Osteocyte (in vitro differentiated cells): ENCODE measurements at places on chromosomes 1 and 21. TPM values are rescaled to one million over a fixed set of nuclear protein-coding genes. Genes with fewer than 3 reads are reported as not detected.

DNA sequence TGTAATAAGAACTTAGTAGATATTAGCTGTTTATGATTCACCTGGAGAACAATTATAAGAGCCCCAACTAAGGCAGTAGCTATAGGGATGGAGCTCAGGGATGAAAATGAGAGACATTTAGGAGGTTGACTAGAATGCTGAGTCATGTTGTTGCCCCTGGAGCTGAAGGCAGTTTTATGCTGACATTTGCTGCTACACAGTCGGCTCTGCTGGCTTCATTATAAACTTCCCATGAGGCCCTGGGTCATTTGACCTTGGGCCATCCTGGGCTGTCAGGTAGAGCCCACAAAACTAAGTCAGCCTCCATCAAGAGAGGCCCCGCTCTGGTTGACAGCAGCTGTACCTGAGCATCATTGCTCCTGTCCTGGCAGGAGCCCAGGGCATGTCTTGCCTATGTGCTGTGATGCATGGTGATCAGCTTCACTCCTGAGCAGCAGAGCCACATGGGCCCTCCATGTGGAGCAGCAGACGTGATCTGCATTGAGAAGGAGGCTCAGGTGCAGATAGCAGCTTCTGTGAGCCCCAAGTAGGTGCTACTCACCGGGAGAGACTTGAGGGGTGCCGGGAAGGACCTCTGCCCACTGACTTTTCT, 112.4 kb downstream of the TBX19 start:
- no peak overlapping the region for H3K4me3 ChIP-seq
- H3K4me1 ChIP-seq, result no peaks in the 10 kb centered on the region
- DNase-seq, result no peak
- no peak overlapping the region for H3K27ac ChIP-seq

DNA sequence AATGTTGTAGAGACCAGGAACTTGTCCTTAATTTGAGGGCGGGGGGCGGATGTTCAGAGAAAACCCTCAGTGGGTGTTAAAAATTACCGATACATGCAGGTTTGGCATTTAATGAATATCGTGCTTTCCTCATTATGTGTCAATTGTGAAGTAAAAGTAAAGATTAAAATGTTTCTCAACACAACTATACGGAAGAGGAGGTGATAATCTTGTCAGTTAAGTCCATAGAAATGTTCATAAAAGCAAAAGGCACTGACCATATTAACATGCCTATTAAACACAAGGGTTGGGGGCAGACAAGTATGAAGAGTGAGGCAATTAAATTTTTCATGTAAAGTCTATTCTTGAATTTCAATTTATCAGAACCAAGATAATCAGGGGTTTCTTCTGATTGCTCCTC, 1.3 kb downstream of the BRINP3 start:
- no peak overlapping the region for H3K27ac ChIP-seq
- DNase-seq, result no peak
- no peaks in the 10 kb centered on the region for H3K36me3 ChIP-seq
- peaks cover 30% of the 10 kb centered on the region for H3K27me3 ChIP-seq

GRCh38 chr1:42552636-42553035, 89.5 kb downstream of the CCDC30 start:
- no peak overlapping the region for H3K4me3 ChIP-seq
- no peaks in the 10 kb centered on the region for H3K36me3 ChIP-seq
- peaks cover 14% of the 10 kb centered on the region for H3K27me3 ChIP-seq
- no peaks in the 10 kb centered on the region for H3K4me1 ChIP-seq
- no peak overlapping the region for H3K27ac ChIP-seq

DNA sequence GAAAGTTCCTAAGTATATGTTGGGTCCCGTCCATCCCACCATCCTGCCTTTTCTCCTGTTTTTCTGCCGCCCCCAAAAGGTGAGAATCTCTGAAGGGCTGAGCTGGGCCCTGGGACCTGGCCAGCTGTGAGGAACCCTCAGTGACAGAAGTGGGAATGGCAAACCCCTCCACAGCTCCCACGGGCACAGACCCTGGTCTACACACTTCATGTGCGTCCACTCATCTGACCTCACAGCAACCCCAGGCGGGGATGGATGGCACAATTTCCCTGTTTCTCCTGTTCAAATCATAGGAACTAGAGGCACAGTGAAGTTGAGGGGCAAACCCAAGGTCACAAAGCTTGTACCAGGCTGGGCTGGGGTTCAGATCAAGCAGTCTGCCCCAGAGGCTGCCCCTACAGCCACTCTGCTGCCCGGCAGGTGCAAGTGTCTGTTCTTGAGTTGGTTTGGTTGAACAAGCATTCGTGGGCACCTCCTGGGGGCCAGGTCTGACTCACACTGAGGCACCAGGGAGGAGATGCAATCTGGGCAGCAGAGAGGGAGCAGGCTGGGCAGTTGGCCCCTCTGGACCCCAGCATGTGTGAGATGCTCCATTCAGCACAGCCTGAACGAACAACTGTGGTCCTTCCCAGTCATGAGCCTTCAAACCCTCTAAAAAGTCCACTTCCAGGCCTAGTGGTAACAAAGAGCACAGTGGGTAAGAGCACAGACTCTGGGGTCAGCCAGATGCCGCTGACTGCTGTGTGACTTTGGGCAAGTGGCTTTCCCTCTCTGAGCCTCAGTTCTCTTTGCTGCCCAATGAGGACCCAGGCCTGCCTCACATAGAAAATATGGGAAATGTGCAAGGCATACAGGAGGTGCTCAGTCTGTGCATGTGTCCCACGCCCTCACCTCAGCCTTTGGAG, 4.0 kb downstream of the EDN2 start:
- H3K27ac ChIP-seq, result no peak overlapping the region
- H3K4me3 ChIP-seq, result no peak overlapping the region
- no peaks in the 10 kb centered on the region for H3K27me3 ChIP-seq
- peaks cover 64% of the 10 kb centered on the region for H3K4me1 ChIP-seq
- no peak for DNase-seq

- no peak overlapping the region for H3K4me3 ChIP-seq
- H3K4me1 ChIP-seq, result peaks cover 4% of the 10 kb centered on the region
- DNase-seq, result no peak
- H3K27ac ChIP-seq, result no peak overlapping the region
- H3K27me3 ChIP-seq, result no peaks in the 10 kb centered on the region
Measured at GRCh38 chr1:31880957-31881687, 57.0 kb downstream of the PTP4A2 start.

DNA sequence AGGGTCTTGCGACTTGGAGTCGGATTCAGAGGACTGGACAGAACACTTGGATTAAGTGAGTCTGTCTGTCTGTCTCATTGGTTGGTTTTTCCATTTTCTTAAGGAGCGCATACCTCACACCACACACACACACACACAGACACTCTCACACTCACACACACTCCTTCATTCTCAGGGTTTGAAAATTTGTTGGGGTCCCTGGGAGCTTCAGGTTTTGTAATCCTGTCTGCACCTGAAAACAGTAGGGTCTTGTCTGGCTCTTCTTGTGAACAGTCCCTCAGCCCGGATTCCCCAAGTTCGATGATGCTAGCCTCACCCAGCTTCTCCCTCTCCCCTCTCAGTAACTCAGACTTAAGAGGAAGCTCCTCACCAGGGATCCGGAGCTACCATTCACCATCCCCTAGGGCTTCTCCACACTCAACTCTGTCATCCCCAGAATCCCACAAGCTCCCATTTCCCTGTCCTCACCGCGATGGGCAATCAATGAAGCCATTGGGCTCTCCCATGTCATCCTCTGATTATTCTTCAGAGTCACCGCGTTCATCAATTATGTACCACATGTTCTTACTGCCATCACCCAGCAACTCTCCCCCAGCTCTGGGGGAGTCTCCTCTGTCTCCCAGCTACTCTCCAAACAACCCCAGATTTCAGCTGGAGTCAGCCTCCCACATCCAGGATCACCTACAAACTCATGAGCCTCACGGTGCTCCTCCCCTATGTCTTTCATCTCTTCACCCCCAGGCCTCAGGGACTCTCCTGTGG, 1530.9 kb upstream of the TPTE start:
- H3K4me3 ChIP-seq, result no peak overlapping the region
- H3K27ac ChIP-seq, result no peak overlapping the region
- H3K27me3 ChIP-seq, result no peaks in the 10 kb centered on the region
- H3K36me3 ChIP-seq, result no peaks in the 10 kb centered on the region
- H3K4me1 ChIP-seq, result no peaks in the 10 kb centered on the region

DNA sequence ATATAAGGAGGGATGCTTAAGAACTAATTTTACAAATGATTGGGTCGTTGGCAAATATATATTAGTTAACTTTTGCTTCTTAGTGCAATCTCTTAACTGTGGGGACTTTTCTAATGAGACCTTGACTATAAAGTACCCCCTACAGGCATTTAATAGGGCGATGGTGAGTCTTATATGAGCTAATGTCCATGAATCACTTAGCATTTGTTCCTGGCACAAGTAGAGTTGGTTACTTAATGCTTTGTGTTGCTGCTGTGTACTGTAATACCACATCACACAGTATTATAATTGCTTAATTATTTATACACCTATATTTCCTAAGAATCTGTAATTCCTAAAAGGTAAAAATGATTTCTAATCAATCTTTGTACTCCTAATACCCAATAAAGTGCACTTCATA, 25.3 kb upstream of the TMCO1 start:
- no peak overlapping the region for H3K4me3 ChIP-seq
- no peaks in the 10 kb centered on the region for H3K4me1 ChIP-seq
- DNase-seq, result no peak
- no peak overlapping the region for H3K27ac ChIP-seq
- H3K27me3 ChIP-seq, result peaks cover 4% of the 10 kb centered on the region

DNA sequence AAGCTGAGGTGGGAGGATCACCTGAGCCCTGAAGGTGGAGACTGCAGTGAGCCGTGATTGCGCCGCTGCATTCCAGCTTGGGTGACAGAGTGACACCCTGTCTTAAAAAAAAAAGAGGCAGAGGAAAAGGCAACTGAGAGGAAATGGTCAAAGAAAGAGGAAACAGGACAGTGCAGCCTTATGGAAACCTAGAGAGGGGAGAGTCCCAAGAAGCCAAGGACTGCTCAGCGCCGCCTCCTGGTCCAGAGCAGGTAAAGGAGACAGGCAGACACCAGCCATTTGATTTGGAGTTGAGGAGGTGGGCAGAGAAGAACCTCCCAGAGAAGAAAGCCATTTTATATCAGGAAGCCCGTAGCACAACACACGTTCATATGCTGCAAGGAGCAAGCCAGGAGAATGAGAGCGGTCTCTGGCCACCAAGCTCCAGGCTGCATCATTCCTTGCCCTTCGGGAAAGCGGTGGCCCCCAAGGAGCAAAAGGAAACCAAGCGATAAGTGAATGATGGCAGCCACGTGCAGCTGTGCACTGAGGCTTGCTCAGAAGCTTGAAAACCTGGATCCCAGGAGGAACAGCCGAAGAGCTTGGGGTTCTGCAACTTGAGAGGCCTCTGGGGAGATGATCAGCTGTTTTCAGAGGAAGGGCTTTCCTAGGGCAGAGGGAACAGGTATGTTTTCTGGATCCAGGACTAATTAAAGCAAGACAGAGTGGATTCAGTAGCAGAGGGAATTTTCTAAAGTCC, 33.7 kb downstream of the LRRC42 start:
- no peaks in the 10 kb centered on the region for H3K27me3 ChIP-seq
- H3K4me3 ChIP-seq, result no peak overlapping the region
- H3K36me3 ChIP-seq, result peaks cover 6% of the 10 kb centered on the region
- peaks cover 14% of the 10 kb centered on the region for H3K4me1 ChIP-seq

- H3K27me3 ChIP-seq, result peaks cover 43% of the 10 kb centered on the region
- H3K27ac ChIP-seq, result no peak overlapping the region
- H3K4me3 ChIP-seq, result no peak overlapping the region
- H3K4me1 ChIP-seq, result no peaks in the 10 kb centered on the region
- no peaks in the 10 kb centered on the region for H3K36me3 ChIP-seq
- no peak for DNase-seq
Measured at GRCh38 chr1:156887317-156887716, 6.2 kb upstream of the PEAR1 start.

GRCh38 chr1:226370144-226370923, 37.6 kb downstream of the PARP1 start:
- no peak overlapping the region for H3K4me3 ChIP-seq
- no peaks in the 10 kb centered on the region for H3K27me3 ChIP-seq
- DNase-seq, result no peak
- no peaks in the 10 kb centered on the region for H3K4me1 ChIP-seq
- no peak overlapping the region for H3K27ac ChIP-seq

DNA sequence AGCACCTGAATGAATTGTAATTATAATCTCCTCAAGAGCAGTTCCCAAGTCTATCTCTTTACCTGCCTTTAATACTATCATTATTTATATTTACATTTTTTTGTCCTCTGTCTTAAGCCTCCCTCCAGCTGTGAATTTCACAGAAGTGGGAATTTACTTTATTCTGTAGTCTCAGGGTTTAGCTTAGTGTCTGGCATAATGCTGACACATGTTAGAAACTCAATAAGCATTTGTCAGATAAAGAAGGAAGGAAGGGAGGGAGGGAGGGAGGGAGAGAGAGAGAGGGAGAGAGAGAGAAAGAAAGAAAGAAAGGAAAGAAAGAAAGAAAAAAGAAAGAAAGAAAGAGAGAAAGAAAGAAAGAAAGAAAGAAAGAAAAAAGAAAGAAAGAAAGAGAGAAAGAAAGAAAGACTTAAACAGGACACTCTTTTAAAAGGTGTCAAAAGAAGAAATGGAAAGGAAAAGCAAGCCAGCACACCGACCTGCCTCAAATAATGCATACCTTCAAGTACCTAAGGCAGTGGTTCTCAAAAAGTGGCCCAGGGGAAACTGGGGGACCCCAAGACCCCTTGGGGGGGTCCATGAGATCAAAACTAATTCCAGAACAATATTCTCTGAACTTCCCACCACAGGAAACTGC, 1.8 kb upstream of the PGLYRP4 start:
- no peak for DNase-seq
- H3K36me3 ChIP-seq, result no peaks in the 10 kb centered on the region
- no peak overlapping the region for H3K27ac ChIP-seq

- DNase-seq, result no peak
- H3K4me1 ChIP-seq, result peaks cover 2% of the 10 kb centered on the region
- H3K4me3 ChIP-seq, result no peak overlapping the region
Measured at GRCh38 chr21:38524168-38525153, 26.2 kb upstream of the ERG start.

DNA sequence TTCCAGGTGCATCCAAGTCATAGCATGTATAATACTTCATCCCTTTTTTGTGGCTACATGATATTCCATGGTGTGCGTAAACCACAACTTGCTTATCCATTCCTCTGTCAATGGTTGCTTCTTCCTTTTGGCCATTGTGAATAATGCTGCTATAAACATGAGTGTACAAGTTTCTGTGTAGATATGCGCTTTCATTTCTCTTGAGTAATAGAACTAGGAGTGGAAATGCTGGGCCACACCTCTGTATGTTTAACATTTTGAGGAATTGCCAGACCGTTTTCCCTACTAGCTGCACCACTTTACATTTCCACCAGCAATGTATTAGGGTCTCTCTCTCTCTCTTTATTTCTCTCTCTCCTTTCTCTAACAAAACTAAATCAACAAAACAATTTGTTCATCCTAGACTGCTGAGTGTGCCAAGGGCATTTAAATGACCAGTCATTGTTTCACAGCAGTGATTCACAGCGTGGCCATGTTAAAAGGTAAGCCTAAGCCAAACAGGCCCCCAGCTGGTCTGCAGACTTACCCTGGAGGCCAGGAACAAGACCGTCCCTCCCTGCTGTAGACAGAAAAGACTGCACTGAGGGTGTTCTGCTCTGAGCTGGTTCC, 53.2 kb upstream of the LYST start:
- H3K36me3 ChIP-seq, result no peaks in the 10 kb centered on the region
- DNase-seq, result no peak
- peaks cover 80% of the 10 kb centered on the region for H3K4me1 ChIP-seq

Gene CD5L
- not detected in 2 replicates for total RNA-seq

Gene KCNQ4
- 0.51 and 0.63 TPM in 2 replicates for total RNA-seq

Gene LINGO4
- not detected in 2 replicates for total RNA-seq

Gene KCNK2
- not detected in 2 replicates for total RNA-seq

Gene OR6K6
- total RNA-seq, result not detected in 2 replicates
